ENCODE measurements at places on chromosomes 3 and 15.

DNA sequence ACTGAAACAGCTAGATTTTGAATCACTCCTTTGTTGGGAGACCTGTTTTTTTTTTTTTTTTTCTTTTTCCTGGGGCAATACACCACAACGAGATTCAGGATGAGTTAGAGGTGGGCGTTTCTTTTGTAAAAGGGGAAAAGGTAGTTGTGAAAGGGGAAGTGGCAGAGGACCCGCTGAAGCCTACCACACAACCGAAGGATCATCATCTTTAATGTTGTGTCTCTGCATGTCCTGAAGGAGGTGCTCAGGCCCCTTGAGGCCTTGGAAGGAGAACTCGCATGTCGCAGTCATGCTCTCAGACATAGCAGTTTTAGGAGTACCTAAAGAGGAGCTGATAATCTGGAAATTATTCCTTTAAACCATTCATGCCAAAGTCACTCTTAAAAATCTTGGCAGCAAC lies 137.9 kb upstream of the LRIG1 start:
- no peak for DNase-seq

GRCh38 chr3:169299129-169299528 lies 364.4 kb downstream of the MECOM start:
- no peak for DNase-seq

DNA sequence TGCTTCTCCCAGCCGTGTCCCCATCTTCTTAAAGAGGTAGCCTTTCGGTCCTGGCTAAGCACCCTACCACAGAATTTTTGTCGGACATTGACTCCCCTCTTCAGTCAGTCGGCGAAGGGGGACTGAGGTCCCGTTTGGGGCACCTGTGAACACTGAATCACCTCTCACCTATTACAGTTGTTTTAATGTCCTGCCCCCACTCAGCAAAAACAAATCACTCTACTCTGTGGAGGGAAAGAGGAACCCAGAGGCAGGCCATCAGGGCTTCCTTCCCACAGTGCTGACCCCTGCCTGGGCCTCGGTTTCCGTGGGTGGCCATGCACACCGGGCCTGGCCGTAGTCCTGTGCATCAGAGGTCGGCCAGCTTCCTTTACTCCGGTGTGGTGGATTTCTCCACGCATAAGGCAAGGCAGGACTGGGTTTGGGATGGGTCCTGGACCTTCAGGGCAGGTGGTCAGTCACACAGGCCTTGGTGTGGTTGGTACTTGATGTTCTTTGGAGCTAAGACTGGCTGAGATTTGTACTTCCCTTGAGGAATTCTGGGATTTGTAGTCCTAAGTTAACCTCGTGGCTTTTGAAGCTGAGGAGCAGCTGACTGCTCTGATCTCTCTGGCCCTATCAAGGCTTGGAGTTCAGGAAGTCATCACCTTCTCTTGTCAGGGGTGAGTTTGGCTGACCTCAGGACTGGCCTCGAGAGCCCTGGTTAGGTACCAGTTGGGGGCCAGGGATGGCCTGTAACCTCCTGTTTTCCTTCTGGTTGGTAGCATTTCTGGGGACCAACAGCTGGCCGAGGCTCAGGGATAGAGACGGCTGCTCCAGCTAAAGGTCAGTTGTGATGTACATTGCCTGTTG lies 627 bp upstream of the FAM131A start:
- DNase-seq: no peak

DNA sequence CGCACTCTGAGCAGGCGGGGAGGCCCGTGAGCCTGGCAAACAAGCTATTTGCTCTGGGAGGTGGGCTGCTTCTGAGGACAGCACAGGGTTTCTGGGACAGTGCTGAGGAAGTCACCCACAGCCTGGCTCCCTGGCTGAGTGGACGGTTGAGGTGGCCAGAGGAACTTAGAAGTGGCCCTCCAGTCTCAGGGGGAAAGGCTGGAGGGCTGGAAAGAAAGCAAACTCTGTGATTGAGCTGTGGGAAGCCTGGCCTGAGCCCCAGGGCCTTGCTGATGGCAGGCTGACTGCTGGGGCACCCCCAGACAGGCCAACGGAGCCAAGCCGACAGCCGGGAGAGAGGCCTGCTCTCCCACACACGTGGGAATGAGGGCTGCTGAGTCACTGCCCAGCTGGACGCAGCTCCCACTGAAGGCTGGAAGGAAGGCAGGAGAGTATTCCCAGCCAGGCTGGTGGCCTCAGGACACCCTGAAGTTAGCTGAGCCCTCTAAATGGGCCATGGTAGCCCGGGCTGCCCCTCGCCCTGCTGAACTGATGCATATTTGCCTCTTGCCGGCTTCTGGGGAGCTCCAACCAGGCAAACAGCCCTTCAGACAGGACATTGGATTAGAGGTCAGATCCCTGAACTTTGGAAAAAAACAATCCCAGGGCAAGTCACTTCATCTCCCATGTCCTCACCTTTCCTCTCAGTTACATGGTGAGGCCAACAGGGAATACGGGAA lies 98.0 kb upstream of the TLE3 start:
- DNase-seq: no peak

- DNase-seq: no peak
Observed at GRCh38 chr3:186633481-186633880, 6.7 kb upstream of the FETUB start.

GRCh38 chr15:49979705-49980382 lies 139.2 kb downstream of the ATP8B4 start:
- no peak for DNase-seq

GRCh38 chr3:109184726-109185125 lies 48.2 kb downstream of the C3orf85 start:
- no peak for DNase-seq

DNA sequence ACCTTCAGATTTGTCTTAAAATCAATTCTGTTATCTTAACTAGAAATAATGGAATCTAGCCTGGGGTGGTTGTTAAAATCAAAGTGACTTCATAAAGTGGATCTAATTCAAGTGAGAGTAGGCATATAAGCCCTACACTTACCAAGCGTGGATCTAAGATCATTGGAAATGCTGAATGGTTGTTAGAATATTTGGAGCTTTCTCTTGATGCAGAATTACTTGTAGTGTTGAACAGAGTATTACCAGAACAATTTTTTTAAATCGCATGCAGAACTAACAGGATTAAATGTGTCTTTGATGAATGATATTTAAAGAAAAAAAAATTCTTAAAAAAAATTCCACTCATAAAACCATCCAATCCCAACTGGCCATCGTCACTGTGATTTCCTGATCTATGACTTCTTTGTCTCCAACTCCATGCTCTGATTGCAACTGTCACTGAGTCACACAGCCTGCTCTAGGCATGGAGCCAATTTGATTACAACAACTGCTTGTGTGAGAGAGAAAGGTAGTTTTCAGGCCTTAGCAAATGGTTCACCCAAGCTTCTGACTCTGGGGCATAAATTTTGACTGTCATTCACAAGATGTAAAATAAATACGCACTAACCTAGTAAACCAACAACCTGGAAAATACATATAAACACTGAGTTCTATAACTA lies 25.9 kb upstream of the SPRED1 start:
- no peak for DNase-seq

GRCh38 chr3:99666201-99666600 lies 27.8 kb downstream of the COL8A1 start:
- DNase-seq: no peak

DNA sequence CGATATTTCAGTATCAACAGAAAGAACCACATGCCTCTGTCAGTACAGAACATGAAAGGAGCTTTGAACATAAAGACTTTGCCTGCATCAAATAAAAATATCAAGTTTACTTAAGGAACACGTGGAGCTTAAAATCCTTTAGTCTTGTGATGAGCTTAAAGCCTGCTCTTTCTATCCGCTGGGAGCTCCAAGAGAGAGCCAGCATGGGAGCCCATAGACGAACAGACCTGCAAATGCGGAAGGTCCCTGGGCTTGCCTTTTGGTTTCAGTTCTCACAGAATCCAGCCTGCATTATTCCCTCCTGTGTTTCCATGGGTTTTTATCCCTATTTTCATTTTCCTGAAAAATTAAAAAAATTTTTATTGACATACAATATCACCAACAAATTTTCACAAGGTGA lies 530.6 kb upstream of the RGMA start:
- no peak for DNase-seq
